ENCODE measurements at places on chromosomes 6 and 20.

GRCh38 chr6:120384671-120385070 lies 949.6 kb downstream of the TBC1D32 start:
- DNase-seq: no peak

DNA sequence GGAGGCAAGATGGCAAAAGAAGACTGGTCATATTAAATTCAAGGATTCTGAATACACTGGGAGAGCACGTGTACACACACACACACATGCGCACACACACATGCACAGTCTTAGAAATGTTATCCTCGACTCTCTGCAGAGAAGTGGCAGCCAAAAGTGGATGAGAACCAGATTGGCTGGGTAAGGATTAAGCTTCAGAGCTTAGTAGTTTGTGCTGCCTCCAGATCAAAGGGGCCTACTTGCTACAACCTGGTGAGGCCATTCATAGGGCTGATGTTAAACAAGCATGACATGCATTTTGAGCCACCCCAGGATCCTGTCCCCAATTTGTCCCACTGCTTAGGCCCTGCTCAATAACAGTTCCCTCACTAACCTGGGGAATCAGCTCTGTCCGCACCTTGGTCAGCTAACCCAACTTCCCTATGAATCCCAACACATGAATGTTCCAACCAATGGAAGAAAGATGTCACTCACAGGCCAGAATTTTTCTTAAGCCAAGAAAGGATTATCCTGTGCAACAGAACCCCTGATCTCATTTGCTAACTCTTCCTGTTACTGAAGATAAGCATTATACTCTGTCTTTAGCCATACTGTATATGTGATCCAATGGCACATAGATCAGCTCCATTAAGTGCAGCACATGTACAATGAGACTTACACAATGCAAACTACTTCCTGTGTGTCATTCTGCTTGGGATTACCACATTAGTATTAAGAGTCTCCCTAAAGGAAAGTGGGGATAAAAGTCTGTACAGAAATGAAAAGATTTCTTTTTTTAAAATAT lies 31.0 kb downstream of the TOMM6 start:
- DNase-seq: peak; percentile 42

DNA sequence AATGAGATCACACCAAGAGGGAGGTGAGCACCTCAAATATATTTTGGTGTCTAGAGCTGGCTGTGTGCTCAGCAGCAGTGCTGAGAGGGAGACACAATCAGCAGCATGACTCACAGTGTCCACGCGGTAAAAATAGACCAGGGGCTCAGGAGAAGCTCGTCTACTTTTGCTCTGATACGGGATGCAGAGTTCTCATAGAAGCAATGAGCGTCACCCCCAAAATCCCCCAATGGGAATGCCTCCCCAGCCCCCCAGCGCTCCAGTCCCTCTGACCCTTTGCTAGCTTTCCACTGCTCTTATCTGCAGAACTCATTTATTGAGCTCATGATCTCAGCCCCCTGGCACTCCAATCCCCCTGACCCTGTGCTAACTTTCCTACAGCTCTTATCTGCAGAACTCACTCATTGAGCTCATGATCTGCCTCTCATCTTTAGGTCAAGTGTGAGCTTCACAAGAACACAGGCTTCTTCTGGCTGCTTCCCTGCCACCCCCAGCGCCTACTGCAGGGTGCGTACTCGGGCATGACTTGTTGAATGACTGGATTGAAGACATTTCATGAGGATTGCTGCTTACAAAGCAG lies 34.0 kb downstream of the SYNDIG1 start:
- DNase-seq: peak; percentile 26

DNA sequence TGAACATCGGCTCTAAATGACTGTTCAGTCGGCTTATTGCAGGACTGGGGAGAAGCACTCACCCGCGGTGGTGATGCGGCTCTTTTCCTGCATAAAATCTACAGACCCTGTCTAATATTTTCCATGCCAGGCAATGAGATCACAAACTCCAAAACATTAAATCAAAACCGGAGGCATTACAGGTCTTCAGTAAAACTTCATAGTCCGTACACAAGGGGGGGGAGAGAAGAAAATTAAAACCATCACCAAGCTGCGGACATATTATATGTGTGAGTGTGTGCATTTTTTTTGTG lies 6.3 kb upstream of the PAX1 start:
- no peak for DNase-seq

- DNase-seq: no peak
Observed at GRCh38 chr6:38467566-38467965, 172.2 kb downstream of the BTBD9 start.
